ENCODE measurements at places on chromosomes 16 and 17. TPM values are rescaled to one million over a fixed set of nuclear protein-coding genes. Genes with fewer than 3 reads are reported as not detected.

GRCh38 chr16:3095869-3096268 lies 3.2 kb downstream of the ZSCAN10 start:
- DNase-seq: peak; percentile 59

GRCh38 chr17:36892112-36892838 lies 45.0 kb upstream of the LHX1 start:
- no peak for DNase-seq

- DNase-seq: no peak
Observed at GRCh38 chr16:80716564-80717139, 87.7 kb downstream of the CDYL2 start.

Gene RAI1
- 11.4 TPM for total RNA-seq
